CD14-positive monocyte (primary cell): ENCODE measurements at places on chromosomes 2 and 18.

- no peak for DNase-seq
Measured at GRCh38 chr2:240146141-240146561, 5.7 kb upstream of the OTOS start.

GRCh38 chr2:8956774-8957173, 46.7 kb downstream of the MBOAT2 start:
- no peak for DNase-seq

GRCh38 chr2:229371086-229371485, 100.0 kb upstream of the PID1 start:
- DNase-seq: no peak

DNA sequence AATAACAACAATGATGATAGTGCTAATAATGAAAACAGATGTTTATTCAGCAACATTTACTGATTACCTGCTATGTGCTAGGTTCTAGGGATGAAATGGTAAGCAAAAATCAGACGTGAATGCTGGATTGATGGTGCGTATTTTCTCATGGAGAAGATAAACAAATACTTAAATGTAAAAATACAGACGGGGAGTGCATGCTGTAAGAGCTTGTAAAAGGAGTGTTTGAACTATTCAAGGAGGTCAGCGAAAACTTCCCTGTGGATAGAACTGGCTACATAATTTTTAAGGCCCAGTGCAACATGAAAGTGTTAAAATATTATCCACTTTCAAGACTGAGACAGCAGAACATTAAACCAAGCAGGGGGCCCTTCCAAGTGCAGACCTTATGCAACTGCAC, 22.1 kb downstream of the MTX2 start:
- no peak for DNase-seq

DNA sequence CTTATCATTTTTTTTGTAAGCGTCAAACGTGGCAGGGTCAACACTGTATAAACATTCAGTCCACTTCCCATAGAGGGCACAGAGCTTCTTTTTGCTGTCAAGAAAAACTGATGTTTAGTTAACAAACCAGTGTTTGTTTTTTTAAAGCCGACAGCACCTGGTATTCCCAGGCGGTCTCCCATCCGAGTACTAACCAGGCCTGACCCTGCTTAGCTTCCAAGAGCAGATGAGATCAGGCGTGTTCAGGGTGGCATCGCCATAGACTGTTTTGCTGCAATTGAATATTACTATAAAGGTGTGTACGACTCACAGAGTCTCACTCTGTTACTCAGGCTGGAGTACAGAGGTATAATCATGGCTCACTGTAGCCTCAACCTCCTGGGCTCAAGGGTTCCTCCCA, 31.5 kb downstream of the CABYR start:
- DNase-seq: no peak

DNA sequence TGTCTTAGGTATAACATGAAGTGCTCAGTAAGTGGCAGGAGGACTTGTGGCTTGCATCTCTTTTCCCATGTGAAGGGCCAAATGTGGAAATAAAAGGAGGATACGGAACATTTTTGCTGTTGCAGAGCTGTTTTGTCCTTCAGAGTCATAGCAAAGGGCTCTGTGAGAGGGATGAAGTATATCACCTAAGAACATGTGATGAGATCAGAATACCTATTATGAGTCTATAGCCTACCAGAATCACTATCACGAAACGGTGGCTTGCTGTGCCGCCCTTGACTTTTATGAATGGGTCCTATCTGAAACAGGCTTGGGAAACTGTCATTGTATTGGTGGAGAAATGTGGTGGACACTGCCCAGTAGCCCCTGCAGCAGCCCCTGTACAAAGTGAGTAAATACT, 67.0 kb upstream of the ITGB6 start:
- DNase-seq: no peak

DNA sequence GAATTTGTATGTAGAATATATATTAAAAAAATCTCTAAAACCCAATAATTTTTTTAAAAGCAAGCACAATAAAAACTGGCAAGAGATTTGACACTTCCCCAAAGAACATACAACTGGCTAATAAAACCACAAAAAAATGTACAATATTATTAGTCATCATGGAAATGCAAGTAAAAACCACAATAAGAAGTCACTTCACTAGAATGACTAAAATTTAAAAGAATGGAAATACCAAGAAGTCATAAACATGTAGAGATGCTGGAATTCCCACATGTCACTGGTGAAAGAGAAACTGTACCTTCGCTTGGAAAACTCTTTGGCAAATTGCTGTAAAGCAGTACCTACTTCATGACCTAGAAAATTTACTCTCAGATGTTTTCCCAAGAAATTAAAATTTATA, 43.4 kb upstream of the KYNU start:
- no peak for DNase-seq

DNA sequence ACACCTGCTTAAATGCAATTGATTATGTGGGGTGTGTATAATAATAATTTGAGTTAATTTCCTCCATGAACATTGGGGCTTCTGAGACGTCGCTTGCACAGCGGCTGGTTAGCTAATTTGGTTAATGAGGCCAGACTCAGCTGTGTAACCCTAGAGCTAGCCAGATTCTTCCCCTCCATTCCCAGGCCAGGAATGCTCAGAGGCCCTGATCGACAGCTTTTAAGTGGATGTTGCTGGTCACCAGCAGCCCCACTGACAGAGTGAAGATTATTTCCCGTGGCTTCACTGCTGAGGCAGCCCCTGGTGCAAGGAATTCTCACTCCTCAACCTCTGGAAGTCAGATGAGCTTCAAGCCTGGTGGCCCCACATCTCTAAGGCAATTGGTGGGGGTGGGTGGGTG, 12.4 kb upstream of the EPAS1 start:
- no peak for DNase-seq
